Neural crest cell (in vitro differentiated cells): ENCODE measurements at places on chromosomes 16 and 17. TPM values are rescaled to one million over a fixed set of nuclear protein-coding genes. Genes with fewer than 3 reads are reported as not detected.

DNA sequence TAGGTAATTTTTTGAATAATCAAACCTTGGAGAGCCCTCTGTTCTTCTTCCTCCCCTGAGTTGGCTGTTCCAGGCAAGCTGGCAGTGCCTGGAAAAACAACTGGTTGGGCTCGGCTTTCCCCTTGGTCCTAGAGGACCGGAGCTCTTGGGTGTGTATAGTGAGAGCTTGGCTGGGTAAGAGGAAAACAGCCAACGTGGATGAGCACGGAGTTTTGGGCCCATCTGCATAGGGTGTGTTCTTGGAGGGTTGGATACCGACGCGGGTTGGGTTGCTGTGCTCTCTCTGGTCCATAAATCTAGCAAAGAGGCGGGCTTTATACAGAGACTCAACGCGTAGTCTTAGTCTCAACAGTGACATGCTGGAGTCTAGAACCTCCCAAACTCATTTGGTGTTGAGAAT is 23.2 kb downstream of the ITGB3 start:
- DNase-seq = no peak

DNA sequence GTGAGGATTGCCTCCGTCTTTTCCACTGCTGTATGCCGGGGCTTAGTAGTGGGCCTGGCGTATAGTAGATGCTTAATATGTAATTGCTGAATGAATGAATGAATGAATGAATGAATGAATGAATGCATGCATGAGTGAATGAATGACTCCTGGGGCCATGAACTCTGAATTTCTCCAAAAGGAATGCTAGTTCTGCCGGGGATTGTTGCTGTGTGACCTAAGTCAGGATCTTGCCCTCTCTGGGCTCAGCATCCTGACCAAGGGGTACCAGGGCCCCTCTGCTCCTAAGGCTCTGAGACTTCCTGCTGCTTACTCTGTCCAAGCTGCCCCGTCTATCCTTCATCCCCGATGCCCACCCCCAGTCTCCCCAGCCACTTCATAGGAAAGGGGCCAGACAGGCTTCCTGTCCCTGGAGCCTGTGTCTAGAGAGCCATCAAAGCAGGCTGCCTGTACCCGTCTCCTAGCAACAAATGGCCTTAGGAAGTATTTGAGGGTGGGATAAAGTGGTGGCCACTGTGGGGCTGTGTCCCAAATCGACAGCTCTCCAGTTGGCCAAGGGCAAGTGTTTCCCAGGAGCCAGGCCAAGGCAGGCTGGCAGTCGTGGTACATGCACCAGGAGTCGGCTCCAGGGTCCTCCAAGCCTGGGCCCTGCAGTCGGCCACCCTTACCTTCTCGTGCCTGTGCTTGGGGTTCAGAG is 11.6 kb upstream of the MPRIP start:
- DNase-seq = no peak

GRCh38 chr16:21702276-21702675 is 38.5 kb downstream of the OTOA start:
- DNase-seq = no peak

DNA sequence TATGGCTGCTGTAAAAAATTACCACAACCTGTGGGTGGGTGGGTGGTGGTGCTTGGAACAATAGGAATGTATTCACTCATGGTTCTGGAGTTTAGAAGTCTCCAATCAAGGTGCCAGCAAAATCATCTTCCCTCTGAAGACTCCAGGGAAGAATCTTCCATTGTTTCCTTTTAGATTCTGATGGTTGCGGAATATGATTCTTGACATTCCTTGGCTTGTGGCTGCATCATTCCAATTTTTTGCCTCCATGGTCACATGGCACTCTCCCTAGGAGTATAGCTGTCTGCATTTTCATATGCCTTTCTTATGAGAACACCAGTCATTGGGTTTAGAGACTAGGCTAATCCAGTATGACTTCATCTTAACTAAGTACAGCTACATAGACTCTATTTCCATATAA is 401.0 kb downstream of the HS3ST3B1 start:
- DNase-seq = no peak

DNA sequence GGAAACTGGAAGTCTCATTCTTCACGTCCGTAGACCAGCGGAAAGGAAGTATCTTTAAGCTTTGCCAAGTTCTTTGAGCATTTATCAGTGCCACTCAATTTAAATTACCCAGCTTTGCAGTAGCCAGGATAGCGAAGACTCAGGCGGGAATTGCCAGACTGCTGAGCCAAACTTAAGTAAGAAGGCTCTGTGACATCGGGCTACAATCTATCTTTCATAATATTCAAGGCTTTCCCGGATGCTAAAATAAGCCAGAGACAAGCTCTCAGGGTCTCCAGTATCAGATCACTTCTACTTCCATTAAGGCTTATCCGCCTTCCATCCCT is 436 bp upstream of the BRIP1 start:
- DNase-seq = no peak

DNA sequence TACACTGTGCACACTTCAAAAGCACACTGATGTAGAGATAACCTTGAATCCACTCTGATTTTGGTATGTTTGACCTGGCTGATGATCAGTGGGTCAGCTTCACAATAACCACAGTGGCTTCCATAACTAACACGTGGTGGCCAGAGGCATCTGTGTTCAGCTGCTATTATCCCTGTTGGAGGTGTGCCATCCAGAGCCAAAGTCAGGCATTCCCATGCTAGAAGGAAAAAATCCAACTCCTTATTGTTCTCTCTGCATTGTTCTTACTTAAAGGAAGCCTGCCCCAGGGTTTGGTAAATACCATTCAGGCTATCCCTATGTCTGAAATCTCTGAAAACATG is 127.3 kb upstream of the MON1B start:
- DNase-seq = no peak

DNA sequence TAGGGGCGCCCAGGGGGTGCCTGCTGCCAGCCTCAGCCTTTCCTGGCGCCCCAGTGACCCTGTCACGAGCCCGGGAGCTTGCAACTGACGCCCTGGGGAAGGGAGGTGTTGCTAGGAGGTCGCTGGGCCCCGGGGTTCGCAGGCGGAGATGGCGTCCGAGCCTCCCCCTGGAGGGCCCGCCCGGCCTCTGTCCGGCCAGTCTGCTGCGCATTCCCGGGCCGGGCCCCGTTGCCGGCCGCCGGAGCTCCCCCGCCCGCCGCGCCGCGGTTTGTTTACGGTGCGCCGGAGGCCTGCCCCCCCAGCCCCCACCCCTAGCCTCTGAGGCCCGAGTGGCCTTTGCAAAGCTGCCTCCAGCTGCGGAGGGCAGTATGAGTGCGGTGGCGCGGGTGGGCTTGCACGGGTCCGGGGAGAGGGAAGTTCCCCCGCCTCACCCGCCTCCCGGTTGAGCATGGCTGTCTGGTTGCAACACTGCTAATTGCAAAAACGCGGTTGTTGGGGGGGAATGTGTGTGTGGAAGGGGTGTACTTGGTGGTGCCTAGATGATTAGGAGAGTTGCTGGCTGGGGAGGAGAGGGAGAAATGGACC is 514 bp downstream of the THRA start:
- DNase-seq = no peak

- DNase-seq = no peak
Observed at GRCh38 chr17:16512011-16512410, 20.0 kb upstream of the LRRC75A start.

GRCh38 chr17:15493693-15494035 is 26.2 kb upstream of the CDRT4 start:
- DNase-seq = no peak

DNA sequence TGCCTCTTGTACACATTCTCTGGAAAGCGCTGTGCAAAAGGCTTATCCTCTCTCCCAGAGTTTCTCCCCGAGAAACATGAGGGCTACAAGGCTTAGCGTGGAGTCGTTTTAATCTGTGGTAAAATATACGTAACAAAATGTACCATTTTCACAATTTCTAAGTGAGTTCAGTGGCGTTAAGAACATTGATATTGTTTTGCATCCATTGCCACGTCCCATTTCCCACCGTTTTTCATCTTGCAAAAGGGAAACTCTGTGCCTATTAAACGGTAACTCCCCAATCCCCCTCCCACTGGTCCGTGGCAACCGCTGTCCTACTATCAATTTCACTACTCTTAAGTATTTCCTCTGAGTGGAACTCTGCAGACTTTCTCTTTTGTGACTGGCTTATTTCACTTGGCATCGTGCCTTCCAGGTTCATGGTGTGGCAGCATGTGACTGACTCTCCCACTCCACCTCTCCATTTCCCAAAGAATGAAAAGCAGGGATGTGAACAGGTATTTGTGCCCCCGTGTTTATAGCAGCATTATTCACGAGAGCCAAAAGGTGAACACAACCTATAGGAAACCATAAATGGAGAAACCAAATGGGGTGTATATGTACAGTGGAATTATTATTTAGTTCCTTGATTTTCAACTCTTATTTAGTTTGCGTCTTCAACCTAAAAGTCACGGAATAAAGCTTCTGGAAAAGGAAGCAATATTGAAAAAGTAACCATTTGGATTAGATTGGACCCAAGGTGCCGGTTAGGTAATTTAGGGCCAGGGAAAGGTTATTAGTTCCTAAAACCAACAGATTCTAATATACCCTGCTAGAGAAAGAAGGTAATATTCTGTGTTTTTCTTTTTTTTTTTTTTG is 1.1 kb upstream of the USP32 start:
- peak; percentile 6 for DNase-seq

GRCh38 chr17:4786106-4786511 is at the start of gene VMO1:
TSS of gene VMO1 (minus strand) at chr17:4786364. CDS start at chr17:4786352, 12 bp downstream.
- DNase-seq = no peak

DNA sequence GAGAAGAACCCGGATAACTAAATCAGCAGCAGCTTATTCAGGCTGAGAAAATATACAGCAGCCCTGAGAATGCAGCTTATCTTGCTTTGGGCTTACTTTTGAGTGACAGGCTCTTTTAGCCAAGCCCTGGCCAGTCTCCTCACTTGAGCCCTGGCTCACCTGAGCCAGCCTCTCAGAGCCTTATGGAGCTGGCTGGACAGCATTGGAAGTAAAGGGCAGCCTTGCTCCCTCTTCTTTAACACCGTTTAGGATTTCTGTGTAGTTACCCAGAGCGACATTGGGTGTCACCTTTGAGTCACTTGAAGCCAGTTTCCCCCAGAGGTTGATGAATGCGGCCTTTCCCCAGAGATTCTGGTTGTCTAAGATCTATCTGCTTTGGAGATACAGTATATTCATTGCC is 7.7 kb upstream of the NPIPB2 start:
- DNase-seq = peak; percentile 8

DNA sequence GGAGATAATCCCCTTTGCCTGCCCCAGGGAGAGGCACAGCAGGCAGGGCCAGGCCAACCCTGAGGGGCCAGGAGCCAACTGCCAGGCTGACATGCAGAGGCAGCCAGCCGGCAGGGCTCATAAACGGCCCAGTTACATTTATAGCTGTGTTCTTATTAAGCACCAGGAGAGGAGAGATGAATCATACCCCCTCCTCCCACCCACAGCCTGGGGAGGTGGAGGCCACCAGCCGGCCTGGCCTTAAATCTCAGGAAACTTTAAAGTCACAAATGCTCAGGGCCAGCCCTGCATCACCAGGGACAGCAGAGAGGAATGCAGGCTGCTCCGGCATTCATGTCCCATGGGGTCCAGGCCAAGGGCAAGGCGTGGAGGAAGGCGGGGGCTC is 177.2 kb downstream of the TMEM132E start:
- peak; percentile 33 for DNase-seq

- no peak for DNase-seq
Observed at GRCh38 chr16:60729051-60729450, 1307.2 kb downstream of the CDH8 start.

DNA sequence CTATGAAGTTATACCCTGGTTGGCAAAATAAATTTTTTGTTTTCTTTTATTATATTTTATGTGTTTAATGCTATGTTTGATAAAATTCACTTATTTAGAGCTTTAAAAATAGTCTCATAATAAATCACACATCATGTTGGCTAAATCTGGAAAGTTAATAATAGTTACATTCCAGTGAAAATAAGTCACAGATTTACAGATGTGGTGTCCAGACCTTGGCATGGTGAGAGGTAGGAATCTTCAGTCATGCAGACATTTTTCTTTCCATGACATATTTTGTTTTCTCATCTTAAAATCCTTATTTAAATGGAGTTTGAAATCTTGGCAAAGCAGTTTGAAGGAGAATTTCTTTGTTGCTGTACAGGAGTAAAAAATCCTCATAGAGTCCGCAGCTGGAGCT is 48.1 kb upstream of the GOSR1 start:
- DNase-seq = no peak

DNA sequence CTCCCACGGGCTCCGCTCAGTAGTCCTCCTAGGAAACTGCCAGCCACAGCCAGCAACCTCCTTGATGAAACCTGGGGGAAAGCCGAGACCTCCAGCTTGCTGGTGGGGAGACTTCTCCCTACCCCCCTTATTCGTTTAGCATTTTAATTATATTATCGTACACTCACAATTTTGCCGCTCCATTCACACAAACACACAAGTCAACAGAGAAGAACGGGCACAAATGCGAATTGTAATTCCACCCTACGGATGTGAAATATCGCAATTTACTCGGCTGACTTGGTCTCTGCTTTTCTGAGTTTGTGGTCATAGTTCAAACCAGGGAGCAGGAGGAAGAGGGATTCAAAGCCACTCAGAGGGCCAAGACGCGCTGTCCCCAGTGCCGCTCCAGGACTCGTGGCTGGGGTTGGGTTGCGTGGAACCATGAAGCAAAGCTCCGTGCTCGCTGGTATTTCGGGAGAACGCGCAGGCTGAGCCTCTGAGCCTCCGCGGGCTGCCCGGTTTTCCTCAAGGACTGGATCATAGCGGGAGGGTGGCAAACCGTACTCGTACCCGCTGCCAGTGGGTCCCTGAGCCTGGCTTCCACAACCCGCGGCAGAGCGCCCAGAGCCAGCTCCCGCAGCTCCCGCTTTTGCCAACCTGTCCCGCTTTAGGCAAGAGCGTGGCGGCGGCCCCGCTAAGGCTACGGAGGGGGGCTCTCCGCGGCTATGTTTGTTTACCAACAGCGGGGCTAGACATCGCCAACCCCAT is 2.0 kb downstream of the LHX1 start:
- DNase-seq = no peak

- DNase-seq = no peak
Observed at GRCh38 chr16:83470416-83470815, 337.4 kb upstream of the HSBP1 start.

- no peak for DNase-seq
Observed at GRCh38 chr17:74390680-74391653, 23.7 kb downstream of the GPR142 start.

GRCh38 chr17:45389354-45389753 is 43.3 kb downstream of the ARHGAP27 start:
- no peak for DNase-seq

DNA sequence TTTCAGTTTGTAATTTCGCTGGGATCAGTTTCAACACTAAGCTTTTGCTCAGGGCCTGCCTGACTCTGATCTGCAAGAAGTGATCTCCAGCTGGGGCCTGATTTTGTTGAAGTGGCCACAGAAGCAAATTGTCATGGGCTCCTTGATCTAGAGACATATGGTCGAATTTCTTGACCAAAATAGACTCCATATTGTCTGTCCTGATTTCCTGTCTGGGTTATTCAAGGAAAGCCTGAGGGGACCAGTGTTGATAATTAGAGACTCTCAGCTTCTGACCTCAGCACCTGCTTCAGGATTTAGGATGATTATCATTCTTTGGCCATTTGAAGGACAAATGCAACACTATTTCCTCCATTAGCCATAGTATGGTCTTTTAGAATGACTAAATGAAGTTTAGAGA is 48.9 kb upstream of the MSI2 start:
- no peak for DNase-seq

Gene TBC1D3E
- total RNA-seq = not detected in 2 replicates

Gene SLC7A6OS
- total RNA-seq = 21.3 and 23.8 TPM in 2 replicates

Gene C16orf74
- 1.2 TPM in 2 replicates for total RNA-seq

Gene ENO3
- total RNA-seq = 9.1 and 10.6 TPM in 2 replicates

Gene GLIS2
- 17.2 and 17.4 TPM in 2 replicates for total RNA-seq

Gene VPS35
- total RNA-seq = 102 and 108 TPM in 2 replicates

Gene USH1G
- total RNA-seq = 0.14 TPM in 1 of 2 replicates, not detected in the other

Gene HSF4
- total RNA-seq = 1.3 TPM in 1 of 2 replicates, not detected in the other

Gene PRAC2
- total RNA-seq = not detected in 2 replicates

Gene CAPNS2
- total RNA-seq = 0.23 TPM in 1 of 2 replicates, not detected in the other

Gene KRTAP3-1
- not detected in 2 replicates for total RNA-seq
